Activated CD4-positive, alpha-beta T cell treated with anti-CD3 and anti-CD28 coated beads for 36 hours (primary cell): ENCODE measurements at places on chromosomes 7 and 10.

DNA sequence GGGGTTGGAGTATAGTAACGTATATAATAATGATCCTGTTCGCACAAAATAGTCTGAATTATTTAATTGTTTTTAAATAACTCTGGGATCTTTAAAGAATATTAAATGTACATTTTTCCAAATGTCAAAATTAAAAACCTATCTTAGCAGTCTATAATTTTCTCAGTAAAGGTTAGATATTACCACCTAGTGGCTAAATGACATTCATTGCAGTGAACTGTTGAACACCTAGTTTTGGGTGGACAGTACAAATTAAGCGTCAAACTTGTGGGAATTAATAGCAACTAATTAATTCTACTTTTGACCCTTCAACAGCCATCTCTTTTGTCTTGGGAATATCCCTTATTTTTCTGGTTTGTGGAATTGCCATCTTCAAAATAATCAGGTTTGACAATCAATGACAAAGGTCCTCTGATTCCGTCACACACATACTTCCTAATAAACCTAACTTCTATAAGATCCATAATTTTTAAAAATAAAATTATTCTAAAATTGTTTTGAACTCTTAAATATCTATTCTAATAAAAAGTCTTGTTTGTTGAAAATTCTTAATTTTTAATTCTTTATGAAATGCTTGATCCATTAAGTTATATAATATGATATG, 165.7 kb downstream of the SEMA3D start:
- no peak for DNase-seq

GRCh38 chr7:99121496-99122021, 22.3 kb downstream of the SMURF1 start:
- DNase-seq: no peak

- no peak for DNase-seq
Measured at GRCh38 chr7:41447450-41448042, 255.3 kb downstream of the INHBA start.

- no peak for DNase-seq
Measured at GRCh38 chr7:67487316-67487715, 490.7 kb downstream of the TYW1 start.

DNA sequence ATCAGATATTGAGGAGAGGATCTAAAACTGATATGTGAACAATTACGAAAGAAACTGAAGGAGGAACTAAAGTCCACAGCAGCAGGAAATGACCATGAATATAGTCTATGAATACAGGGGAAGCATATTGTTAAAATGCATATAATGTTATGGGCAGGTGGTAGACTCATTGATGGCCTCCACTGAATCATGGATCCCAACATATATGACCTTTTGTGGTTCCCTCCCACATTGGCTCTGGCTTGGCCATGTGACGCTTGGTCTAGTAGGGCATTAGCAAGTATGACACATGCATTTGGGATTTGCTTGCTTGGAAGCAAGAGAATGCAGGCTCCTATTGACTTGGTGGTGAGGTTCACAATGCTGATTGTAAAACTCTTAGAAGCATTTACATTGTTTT, 55.2 kb upstream of the RAB18 start:
- DNase-seq: no peak

GRCh38 chr10:23065181-23065948, 30.0 kb upstream of the MSRB2 start:
- DNase-seq: no peak

DNA sequence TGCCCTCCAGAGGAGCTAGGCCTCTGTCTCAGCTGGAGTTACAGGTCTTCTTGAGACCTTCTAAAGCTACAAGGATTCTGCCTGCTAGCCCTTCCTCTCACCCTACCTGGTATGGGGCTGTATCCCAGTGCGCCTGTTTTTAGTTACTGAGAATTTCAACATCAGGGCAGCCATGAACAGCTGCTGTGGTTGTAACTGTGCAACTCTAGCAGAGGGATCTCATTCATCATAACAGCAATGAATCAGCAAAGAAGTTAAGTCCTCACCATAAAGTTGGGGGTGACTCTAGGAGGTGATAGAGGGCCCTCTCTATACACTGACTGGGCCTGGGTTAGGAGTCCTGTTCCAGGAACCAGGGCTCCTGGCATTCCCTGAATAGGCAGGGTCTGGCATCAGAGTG, 14.0 kb upstream of the CDH23 start:
- DNase-seq: no peak

DNA sequence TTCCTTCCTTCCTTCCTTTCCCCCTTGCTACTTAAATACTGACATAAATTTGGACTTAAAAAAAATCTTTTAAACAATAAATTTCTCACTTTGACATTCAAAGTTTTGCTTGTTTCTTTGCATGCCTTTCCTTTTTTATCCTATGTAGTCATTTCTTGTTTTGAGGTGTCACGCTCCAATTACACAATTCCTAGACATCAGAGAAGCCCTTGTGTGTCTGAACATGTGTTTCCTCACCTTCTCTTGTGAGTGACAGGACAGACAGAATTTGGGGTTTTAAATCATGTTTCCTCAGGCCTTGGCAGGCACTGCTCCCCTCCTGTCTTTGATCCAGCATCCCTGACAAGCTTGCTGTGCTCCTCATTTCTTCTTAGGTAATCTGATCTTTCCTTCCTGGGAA, 91.3 kb downstream of the CYTH3 start:
- DNase-seq: no peak

GRCh38 chr10:116026315-116026714, 246.7 kb downstream of the GFRA1 start:
- no peak for DNase-seq

DNA sequence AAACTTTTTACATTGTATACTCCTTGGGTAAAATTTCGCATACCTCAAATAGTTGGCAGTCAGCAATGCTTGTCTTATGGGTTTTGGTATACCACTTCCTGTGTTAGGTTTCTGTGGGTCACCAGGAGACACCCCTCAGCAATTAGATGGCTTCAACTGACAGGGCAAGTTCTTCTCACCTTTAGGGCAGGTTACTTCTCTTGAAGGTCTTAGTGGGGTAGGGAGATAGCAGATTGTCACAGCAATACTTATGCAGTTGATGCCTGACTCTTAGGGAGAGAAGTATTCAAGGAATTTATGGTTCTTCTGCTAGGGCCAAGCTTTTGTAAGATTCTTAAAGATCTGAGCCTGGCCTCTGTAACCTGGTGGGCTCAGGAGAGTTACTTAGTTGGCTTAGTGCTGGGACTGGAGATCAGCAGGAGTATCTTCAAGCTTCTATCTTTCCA, 42.9 kb downstream of the MKLN1 start:
- DNase-seq: peak; percentile 30

DNA sequence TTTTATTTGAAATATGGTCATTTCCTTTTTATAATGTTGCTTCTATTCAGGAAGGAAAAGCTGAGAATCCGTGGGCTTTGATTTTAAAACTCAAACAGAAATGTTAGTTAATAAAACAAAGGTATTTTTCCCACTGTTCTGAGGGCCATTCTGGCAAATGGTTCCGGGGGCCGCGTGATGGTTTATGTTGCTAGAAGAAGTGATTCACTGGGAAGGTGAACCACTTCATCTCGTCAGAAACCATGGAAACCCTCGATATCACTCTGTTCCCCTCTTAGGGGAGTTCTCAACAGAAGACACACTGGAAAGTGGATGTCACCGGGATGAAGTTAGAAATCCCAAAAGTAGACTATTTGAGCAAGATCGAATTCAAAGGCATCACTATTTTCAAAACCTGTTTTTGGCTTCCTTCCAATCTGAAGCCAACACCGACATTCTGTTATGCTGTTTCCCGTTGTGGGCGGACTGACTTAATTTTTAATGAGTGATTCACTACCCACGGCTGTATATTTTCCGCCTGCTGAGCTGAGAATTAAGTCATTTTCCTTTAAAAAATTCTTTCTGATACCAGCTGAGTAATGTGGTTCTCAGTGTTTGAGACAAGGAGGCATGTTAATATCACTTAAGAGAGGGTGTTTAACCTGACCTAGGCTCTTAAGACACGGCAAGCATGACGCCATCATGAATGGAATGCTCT, 84.1 kb downstream of the PTPRE start:
- DNase-seq: peak; percentile 84

DNA sequence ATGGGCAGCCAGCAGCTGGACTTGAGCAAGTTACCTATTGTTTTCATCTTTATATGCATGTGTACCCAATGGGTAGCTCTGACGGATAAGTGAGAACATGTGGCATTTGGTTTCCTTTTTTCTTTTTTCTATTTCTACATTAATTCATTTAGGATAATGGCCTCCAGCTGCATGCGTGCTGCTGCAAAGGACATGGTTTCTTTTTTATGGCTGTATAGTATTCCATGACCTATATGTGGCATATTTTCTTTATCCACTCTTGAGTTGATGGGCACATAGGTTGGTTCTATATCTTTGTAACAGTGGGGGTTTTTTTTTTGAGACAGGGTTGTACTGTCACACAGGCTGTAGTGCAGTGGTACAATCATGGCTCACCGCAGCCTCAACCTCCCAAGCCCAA, 37.4 kb downstream of the ASZ1 start:
- no peak for DNase-seq

GRCh38 chr10:59967079-59967478, 60.7 kb upstream of the CCDC6 start:
- DNase-seq: no peak

DNA sequence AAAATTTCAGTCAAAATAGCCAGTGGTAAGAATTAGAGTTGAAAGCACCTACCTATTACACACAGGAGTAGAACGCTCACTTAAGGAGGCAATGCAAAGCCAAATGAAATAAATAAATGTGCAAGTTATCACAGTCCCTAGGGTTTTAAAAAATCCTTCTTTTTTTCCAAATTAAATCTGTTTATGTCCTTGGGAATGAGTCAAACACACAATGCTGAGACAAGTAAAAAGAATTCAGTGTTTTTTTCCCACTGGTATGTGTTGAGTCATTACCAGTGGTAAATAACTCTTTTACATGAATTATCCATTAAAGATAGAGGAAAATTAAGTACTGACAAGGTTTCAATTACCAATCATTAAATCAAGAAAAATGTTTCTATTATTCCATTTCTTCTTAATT, 438.6 kb downstream of the TNS3 start:
- no peak for DNase-seq

DNA sequence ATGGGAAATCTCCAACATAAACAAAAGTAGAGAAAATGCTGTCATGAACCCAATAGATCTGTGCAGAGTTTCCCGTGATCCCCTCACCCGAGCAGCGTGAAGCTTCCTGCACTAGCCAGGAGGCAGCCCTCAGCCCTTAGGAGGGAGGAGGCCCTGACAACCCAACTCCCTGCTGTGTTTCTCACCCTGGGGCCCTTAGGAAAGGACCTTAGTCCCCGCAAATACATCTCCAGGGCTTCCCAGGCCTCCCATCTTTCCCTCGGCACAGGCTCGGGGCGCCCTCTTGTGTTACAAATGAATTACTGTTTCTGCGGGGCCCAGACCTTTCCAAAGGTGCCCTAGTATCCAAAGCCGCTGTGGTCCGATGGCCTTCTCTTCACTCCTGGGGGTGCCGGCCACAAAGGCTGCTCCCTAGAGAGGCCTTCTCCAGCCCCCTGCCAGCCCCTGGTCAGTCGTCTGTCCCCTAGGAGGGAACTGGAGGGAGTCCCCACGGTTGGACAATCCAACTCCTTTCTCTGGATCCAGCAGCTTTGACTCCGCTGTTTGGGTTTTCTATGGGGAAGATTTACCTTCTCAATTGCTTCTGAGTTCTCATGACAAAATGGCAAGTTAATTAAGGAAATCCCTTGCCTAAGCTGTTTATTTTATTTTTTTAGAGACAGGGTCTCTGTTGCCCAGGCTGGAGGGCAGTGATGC, 49.9 kb upstream of the SH2B2 start:
- DNase-seq: peak; percentile 73

DNA sequence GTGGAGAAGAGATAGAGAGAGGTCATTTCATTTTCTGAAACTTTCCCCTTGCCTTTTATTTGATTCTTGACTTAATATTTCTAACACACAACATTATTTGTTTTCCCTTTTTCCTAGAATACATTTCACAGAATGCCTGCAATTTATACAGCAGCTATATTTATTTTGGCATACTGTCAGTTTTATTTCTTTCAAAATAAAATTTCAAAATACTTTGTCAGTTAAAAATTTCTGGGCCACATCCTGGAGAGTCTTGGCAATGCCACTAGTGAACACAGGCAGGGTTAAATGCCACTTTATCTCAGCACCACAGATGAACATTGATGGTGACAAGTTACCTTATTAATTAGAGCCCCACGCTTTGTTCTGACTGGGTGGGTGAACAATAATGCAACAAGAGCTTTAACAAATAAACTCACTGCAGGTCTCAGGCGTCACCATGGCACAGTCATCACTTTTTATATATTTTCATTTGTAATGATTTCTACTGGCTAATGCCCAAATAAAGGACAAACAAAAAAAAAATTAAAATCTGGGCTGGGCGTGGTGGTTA, 494.0 kb downstream of the KIF20B start:
- DNase-seq: no peak

GRCh38 chr7:10034843-10035556, 938.7 kb upstream of the PHF14 start:
- DNase-seq: peak; percentile 6

DNA sequence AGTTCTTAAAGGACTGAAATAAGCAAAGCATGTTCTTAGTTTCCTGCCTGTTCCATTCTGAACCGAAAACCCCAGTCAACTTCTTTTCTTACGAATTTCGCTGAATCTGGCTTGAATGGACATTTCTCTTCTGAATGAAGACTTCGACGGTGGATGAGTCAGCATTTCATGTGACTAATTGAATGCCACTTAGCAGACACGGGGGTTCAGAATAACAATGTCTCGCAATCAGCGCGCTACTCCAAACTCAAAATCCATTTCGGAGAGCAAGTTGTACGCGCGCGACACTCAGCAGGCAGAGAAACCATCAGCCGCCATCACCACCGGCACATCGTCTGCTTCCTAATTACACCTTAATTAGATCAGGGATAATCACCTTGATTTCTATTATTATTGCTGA, 239.0 kb upstream of the KLF6 start:
- no peak for DNase-seq

DNA sequence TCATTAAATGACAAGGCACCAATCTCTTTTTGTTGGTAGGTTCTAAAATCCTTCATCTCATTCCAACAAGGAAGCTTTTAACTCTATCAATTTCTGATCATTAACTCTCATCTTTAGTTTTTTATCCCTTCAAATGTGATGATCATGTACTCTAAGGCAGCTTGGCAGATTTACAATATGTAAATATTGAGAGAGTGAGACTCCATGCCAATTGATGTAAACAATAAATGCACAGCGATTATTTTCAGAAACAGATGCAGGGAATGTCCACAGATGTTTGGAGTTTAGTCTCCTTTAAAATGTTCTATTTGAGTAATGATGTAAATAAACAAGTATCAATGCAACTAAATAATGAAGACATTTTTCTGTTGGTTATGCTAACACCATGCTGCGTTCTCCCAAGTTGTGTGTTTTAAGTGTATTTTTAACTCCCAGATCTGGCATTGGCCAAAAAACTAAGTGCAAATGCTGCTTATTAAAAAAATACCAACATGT, 213.8 kb downstream of the AHR start:
- DNase-seq: no peak

DNA sequence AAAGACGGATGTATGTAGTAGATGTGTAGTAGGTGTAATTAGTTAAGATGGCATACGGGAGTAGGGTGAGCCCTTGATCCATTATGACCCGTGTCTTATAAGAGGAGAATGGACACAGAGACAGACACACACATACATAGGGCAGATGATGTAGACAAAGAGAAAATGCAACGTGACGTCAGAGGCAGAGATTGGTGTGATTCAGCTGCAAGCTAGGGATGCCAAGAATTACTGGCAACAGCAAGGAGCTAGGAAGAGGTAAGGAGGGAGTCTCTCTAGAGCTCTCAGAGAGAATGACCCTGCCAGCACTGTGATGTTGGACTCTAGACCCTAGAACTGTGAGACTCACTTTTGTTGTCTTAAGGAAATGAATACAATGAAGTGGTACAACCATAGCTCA, 247.0 kb upstream of the HABP2 start:
- no peak for DNase-seq

GRCh38 chr10:124092860-124093773, at the start of gene CHST15:
Gene CHST15 (minus strand): TSS chr10:124093598. CDS start chr10:124046212, 47,386 bp downstream.
- peak; percentile 18 for DNase-seq
